ENCODE measurements at places on chromosomes 4 and X.

DNA sequence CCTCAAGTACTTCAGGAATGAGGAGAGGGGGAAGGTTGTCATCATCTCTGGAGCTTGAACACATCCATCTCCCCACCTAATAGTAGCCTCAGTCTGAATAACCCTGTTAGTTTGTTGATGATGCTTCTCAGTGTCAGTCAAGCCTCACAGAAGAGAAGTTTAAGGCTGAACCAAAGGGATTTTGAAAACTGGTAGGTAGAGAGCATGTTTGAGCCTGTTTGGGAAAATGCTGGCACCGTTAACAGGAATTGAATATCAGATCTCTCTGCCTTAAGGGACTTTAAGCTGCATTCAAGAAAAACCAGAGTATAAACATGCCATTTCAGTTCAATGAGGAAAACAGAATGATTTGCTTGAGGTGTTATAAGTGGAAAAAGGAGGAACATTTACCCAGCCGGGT lies 73.1 kb downstream of the MAPK10 start:
- no peak for DNase-seq

DNA sequence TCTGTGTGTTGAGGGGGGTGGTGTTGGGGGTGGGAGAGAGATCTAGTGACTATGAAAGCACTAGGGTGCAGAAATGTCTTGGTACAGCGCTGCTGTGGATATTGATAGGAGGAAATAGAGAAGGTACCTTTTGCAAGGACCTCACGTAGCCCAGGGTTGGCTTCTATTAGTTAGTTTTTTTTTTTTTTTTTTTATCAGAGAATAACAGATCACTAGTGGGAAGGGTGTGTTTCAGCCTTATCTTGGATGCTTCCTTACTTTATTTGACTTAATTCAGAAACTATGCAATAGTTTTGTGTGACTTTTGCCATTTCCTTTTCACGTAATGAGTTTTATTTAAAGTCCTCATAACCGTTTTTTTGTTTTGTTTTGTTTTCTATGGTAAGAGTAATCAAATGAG lies 16.4 kb upstream of the PGRMC2 start:
- DNase-seq = no peak

- no peak for DNase-seq
Measured at GRCh38 chrX:55033429-55033828, 2.7 kb upstream of the ALAS2 start.

- DNase-seq = no peak
Measured at GRCh38 chrX:3963980-3964379, 250.5 kb upstream of the PRKX start.

DNA sequence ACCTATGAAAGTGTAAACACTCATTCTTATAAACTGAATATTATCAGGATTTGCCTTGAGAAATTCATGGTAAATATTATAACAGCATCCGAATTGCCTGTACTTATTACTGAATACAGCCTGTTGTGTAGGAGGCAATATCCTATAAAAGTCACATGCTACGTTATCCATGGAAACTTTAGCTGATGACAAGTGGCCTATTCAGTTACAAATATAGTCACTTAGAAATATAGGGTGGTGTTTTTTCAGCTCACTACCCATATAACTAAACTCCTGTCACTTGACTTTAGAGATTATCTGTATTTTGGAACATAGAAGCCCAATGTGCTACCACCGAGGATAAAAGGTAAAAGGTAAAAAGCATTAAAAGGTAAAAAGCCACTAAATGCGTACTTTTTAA lies 493.4 kb downstream of the INPP4B start:
- DNase-seq = no peak

GRCh38 chr4:128357286-128357685 lies 69.7 kb upstream of the PGRMC2 start:
- DNase-seq = no peak

GRCh38 chr4:38663090-38663800 lies 754 bp upstream of the KLF3 start:
- DNase-seq = no peak

DNA sequence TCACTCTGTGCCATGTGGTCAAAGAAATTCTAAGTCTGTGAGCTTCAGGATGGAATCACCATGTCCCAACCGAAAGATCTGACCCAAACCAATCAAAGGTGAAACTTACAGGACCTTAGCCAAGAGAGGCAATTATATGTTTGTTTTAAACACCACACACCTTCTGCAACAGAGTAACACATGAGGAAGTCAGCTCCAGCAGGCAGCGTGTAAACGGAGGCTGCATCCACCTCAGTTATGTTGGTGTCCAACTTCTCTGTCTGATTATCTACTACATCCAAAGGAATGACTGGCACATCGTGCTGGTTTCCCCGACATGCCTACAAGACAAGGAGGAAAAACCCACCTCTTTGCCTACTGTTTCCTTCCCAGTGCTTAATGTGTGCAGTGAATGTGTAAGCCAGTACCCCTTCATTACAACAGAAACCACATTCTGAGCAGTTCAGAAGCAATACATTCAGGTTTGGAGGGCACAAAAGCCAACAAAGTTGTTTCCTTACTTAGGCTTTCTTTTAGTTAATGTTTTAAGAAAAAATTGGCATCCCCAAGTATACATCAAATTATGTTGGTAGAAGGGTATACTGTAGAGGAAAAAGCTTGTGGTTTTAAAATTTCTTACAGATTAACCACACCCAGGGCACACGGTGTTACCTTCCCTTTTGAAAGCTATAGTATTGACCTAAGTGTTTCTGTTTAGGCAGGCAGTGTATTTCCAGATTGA lies 12.4 kb downstream of the CASP6 start:
- no peak for DNase-seq

DNA sequence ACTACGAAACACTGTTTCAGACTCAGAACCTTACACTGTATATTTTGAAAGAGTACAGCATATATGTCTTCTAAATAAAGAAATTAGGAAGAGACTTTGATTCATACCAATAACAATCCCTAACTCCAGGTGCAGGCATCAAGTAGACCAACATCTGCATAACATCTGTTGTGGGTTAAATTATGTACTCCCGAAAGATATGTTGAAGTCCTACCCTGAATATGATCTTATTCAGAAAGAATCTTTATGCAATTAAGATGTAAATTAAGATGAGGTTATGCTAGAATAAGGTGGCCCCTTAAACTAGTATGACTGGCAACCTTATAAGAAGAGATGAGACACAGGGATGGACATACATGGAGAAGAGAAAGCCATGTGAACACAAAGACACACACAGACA lies 117.9 kb downstream of the INPP4B start:
- DNase-seq = no peak

GRCh38 chr4:27974339-27974738 lies 1113.7 kb downstream of the STIM2 start:
- no peak for DNase-seq

GRCh38 chr4:71123951-71124350 lies 130.5 kb downstream of the DCK start:
- no peak for DNase-seq

- no peak for DNase-seq
Measured at GRCh38 chr4:140121646-140122045, 32.3 kb downstream of the MAML3 start.

All from activated CD4-positive, CD25-positive, alpha-beta regulatory T cell (primary cell).